Pulmonary artery endothelial cell (primary cell): ENCODE measurements at places on chromosomes 7 and 10. TPM values are rescaled to one million over a fixed set of nuclear protein-coding genes. Genes with fewer than 3 reads are reported as not detected.
A peak's percentile ranks its signal among the peaks of the same experiment; 100 is the strongest.

Gene DRGX
- not detected in 2 replicates for total RNA-seq

Gene TMEM270
- not detected in 2 replicates for total RNA-seq

Gene WDR86
- total RNA-seq: not detected in 2 replicates

Gene OR13A1
- total RNA-seq: not detected in 2 replicates

Gene SORBS1
- 0.26 and 3.9 TPM in 2 replicates for total RNA-seq

Gene PLPP4
- 5.2 and 16.5 TPM in 2 replicates for total RNA-seq

Gene STAM
- 12.5 and 17.5 TPM in 2 replicates for total RNA-seq

Gene PRLHR
- total RNA-seq: not detected in 2 replicates

- no peak for DNase-seq
Observed at GRCh38 chr10:125091891-125092290, 68.5 kb downstream of the CTBP2 start.

- DNase-seq: no peak
Observed at GRCh38 chr10:111785921-111786320, 397.6 kb downstream of the GPAM start.

DNA sequence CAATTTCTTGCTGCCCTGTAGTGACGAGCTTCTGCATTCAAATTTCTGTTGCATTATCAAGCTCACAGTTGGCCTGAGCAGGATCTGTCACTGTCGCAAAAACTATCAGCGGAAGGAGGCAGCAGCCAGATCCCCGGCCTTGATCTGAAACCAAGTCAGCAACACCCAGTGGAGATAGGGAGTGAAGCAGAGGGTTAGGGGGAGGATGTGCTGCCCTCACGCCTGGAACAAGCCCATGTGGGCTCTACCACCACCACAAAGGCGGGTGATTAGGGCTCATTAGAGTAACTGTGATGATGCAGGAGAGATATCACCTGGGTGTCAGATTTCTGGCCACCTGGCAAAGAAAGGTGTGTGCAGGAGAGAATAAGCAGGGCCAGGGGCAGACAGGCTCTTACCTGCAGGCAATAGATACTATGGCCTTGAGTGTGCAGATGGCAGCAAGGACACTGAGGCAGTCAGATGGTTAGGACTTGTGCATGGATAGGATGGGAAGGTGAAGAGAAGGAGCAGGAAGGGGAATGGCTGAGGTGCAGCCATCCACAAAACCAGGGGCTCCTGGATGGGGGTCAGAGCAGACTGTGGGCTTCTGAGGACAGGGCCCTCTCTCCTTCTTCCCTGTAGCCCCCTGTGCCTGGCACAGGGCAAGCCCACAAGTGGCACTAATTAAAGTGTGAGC lies 417.3 kb downstream of the RPS24 start:
- DNase-seq: no peak

GRCh38 chr7:137670222-137671064 lies 176.3 kb downstream of the DGKI start:
- DNase-seq: no peak

- DNase-seq: no peak
Observed at GRCh38 chr7:115178835-115179234, 256.9 kb downstream of the MDFIC start.

- no peak for DNase-seq
Observed at GRCh38 chr7:29968683-29969395, 20.8 kb downstream of the SCRN1 start.

GRCh38 chr7:1225441-1226185 lies 7.1 kb upstream of the UNCX start:
- no peak for DNase-seq

DNA sequence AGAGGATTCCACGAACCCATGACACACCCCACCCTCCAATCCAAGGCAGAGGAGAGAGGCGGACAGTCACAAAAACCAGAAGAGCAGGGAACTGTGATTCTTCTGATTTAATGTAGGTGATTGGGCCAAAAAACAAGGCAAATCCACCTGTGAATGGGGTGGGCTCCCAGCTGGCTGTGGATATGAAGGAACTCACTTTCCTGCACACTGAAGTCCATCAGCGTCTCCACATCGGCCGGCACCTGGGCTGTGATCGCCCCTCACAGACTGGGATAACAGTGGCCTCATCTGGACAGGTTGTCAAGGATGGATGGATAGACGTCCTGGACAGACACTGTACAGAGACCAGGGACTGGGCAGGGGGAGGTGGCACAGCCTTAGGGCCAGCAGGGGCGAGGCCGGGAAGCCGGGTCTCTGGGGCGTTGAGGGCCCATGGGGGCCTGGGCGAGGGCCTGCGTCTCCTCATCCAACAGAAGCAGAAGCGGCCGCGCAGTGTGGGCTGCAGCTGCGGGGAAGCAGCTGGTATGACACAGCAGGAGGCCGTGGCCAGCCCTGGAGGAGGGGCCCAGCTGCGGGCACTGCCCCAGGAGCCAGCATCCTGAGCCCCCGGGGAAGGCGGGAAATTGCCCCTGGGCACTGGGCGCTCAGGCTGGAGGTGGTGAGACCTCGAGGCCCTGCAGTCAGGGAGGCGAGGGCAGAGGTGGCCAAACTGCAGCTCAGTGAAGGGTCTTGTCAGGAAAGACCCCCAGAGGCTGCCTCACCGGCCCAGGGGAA lies 54.2 kb downstream of the DIP2C start:
- no peak for DNase-seq

DNA sequence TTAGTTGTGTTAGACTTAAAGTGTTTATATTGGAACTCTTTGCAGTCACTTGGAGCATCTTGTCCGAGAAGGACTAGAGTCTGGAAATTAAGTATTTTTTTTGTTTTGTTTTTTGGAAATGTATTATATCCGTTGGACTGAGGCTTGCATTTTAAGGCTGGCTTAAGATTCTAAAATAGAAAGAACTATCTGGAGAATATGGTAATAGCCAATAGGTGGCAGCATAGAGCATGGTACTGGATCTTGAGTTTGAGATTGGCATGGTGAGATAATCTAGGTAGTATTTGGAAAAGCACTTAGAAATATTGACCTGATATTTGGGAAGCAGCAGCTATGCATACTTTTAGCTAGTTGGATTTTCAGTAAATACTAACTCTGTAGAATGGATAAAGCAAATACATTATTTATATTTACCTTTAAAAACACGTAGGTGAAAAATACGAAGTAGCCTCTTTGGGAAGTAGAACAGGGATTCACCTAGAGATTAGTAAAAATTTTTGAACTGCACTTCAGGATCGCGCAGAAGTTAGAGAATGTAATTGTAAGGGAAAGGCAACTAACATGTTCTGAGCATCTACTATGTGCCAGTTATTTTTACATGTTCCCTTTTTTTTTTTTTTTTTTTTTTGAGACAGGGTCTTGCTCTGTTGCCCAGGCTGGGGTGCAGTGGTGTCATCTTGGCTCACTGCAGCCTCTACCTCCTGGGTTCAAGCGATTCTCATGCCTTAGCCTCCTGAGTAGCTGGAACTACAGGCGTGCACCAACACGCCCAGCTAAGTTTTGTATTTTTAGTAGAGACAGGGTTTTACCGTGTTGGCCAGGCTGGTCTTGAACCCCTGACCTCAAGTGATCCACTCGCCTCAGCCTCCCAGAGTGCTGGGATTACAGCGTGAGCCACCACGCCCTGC lies 78.6 kb downstream of the LCOR start:
- peak; percentile 2 for DNase-seq

DNA sequence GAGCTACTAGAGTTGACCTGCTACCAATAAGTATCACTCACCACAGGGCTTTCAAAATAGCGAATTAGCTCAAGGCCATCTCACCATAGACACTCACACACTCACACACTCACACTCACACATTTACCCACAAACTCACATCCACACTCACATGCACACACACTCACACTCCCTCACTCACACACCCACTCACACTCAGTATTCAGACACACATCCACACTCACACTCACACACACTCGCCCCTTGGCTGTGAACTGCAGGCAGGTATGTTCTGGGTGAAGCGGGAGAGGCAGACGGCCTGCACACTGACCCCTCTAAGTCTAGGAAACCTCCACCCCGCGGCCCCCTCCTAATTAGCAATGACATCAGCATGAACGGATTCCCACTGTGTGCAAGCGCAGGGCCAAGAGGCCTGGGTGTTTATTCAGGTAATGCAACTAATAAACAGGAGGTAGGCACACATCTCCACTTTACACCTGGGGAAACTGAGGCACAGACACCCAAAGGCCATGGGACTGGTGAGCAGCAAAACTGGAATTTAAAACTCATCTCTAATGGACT lies 94.6 kb downstream of the ADARB2 start:
- no peak for DNase-seq

DNA sequence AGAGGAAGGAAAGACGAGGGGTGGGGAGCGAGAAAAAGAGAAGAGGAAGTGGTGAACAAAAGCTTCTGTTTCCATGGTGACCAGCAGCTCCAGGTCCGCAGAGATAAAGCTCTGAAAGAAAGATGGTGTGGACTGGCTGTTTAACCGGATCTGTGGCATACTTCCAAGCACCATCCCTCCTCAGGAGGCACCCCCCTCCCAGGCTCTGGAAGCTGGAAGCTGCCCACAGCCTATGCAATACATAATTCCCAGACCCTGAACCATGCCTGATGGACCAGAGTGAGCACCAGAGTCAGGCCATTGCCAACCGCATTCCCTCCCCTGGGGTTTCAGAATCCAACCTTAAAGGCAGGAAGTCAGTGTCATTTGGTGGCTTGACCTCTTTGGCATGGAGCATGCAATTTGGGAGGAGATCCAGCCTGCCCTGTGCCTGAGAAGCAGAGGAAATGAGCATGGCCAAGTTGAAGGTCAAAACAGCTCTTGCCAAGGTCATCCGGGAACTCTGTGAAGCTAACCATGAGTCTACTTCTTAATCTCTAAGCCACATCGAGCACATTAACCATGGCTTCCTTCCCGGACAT lies 22.2 kb upstream of the CPXM2 start:
- no peak for DNase-seq

DNA sequence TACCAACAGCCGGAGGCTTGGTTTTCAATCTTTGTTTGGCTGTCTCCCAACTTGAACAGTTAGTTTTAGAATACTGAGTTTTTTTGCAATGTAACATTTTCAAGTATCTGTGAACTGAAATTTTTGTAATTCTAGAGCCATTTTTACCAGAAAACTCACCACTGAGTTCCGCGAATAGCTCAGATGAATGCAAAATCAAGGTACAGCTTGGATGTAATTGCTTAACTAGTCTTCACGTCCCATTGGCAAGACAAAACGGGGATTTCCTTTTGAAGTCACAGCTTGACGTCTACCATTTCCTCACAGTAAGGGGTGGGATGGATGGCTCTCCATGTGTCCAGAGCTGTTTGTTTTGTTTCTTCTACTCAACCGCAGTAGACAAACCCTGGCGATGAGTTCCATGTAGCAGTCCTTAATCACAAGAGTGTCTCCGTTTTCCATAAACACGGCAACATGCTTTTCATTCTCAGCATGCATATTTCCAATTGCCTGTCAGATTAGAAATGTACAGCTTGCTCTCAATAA lies 55.8 kb upstream of the FGFR2 start:
- no peak for DNase-seq

DNA sequence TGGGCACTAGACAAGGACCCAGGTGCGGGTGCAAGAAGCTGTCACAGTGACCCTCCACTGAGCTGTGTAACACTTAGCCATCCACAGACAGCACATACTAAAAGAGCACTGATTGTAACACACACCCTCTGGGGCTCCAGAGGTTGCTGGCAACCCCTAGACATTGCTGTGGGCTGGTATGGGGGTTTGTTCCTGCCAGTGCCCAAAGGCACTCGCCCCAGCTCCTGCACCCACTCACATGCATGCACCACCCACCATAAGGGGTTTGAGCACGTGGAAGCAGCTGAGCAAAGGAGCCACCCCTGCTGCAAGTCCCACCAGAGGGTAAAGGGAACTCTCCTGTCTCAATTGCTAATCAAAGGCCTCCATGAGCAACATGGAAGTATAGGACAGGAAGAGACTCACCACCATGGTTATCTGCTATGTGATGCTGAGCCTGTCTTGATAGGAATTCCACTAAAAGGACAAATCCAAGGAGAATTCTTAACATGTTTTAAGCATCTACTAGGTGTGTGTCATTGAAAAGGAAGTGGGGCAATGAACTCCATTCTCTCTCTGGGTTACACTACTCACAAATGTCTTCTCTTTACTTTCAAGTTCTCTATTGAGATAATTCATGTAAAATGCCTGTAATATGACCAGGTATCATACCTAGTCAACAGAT lies 103.1 kb downstream of the GFRA1 start:
- no peak for DNase-seq

DNA sequence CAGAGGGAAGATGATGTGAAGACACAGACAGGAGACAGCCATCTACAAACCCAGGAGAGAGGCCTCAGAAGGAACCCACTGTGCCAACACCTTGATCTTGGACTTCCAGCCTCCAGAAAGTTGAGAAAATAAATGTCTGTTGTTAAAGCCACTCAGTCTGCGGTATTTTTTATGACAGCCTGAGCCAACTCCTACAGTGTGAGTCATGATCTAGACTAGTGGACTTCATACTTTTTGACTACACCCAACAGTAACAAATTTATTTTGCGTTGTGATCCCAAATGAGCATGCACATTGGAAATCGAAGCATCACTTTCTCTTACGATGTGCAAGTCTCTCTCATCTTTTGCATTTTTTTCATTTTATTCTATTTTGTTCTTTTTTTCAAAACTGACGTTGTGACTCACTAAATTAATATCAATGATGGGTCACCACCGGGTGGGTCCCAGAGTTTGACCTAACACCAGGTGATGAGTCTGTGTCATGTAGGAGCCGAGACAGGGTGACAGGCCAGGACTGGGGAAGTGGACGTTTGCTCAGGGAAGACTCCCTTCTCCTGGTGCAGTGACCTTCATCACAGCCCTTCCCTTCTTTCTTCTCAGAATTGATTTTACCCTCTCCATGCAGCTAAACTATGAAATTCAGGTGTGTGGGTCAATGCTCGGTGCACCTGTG lies 28.9 kb downstream of the PHYH start:
- DNase-seq: no peak

DNA sequence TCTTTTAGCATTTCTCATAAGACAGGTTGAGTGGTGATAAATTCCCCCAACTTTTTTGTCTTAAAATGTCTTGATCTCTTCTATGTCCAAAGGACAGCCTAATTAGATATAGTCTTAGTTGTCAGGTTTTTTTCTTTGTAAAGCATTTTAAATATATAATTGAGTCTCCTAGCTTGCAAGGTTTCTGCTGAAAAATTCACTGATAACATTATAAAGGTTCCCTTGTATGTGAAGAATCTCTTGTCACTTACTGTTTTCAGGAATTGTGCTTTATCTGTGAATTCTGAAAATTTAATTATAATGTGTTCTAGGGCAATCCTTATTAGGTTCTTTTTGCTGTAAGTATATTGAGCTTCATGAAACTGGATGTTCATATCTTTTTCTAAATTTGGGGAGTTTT lies 96.8 kb upstream of the ZNF92 start:
- no peak for DNase-seq

- DNase-seq: no peak
Observed at GRCh38 chr7:69208848-69209247, 389.4 kb upstream of the AUTS2 start.

DNA sequence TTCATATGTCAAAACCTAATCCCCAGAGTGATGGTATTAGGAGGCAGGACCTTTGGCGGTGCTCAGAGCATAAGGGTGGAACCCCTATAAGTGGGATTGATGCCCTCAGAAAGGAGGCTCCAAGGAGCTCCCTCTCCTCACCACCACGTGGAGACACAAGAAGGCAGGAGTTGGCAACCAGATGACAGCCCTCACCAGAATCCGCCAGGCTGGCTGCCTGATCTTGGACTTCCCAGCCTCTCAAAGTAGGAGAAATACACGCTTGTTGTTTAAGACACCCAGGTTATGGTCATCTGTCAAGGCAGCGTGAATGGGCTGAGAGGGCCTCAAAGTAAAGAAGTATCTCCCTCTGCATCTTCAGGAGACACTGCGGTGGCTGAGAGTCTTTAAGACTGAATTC lies 187.7 kb downstream of the TNS3 start:
- DNase-seq: no peak
